Fibroblast of the conjunctiva (primary cell): ENCODE measurements at places on chromosomes 4 and X.

- peak; percentile 41 for DNase-seq
These were observed 144.9 kb downstream of the FNIP2 start for GRCh38 chr4:158913766-158914165.

- peak; percentile 8 for DNase-seq
These were observed 41.4 kb upstream of the NDST4 start for GRCh38 chr4:115154826-115155225.

- DNase-seq = no peak
These were observed 59.3 kb upstream of the CLDN34 start for GRCh38 chrX:9907645-9908387.

DNA sequence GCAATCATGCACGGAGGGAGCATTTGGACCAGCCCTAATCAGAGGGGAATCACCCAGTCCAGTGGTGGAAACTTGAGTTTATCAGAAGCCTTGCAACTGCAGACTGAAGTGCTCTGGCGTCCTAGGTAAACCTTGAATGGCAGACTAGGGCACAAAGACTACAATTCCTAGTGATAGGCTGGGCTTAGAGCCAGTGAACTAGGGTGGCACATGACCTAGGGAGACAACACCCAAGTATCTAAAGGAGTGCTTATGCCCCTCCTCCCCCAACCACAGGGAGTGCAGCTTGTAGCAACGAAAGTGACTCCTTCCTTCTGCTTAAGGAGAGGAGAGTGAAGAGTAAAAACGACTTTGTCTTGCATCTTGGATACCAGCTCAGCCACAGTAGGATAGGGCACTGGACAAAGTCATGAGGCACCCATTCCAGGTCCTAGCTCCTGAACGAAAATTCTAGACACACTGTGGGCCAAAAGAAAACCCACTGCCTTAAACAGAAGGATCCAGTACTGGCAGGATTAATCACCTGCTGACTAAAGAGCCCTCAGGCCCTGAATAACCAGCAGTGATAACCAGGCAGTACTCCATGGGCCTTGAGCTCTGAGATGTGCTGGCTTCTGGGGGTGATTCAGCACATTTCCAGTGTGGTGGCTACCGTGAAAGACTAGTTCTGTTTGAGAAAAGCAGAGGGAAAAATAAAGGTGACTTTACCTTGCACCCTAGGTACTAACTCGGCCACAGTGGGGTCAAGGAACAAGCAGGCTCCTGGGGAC, 58.7 kb upstream of the STARD8 start:
- no peak for DNase-seq

DNA sequence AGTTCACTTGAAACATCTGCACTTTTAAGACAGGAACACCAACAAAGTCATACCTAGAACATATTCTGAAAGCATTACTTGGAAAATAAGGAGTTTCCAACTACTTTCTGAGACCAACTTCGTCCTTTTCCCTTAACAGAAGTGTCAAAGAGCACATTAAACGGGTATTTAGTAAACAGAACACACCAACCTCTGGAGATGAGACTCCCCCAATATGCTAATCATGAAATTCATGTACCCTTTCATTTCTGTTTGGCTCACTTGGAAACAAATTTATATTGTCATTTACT, 69.2 kb downstream of the NOCT start:
- no peak for DNase-seq

GRCh38 chr4:72665171-72665968, 96.3 kb upstream of the ADAMTS3 start:
- DNase-seq = no peak

DNA sequence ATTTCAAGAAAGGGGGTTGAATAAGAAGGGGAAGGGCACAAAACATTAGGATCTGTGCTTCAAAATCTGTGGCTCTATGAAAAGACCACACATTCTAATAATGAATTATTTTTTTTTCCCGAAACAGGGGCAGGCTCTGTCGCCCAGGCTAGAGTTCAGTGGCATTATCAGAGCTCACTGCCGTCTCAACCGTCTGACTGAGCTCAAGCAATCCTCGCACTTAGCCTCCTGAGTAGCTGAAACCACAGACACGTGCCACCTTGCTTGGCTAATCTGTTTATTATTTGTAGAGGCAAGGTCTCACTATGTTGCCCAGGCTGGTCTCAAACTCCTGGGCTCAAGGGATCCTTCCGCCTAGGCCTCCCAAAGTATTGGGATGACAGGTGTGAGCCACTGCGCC, 33.4 kb downstream of the ACSL1 start:
- DNase-seq = no peak

DNA sequence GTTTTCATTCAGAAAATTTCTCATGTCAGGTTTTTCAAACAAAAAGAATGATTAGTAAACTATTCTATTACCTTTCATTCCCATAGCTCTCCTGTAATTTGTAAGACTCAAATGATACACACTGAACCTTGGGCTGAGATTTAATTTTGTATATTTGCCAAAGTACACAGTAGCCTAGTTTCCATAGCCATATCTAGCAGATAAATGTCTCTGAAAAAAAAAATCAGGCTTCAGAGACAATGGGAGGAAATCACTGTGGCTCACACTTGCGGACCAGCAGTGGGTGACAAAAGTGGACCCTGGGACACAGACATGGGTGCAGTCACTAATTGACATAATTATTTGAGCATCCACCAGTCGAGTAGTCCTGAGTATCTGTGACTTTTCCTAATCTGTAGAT, 46.6 kb downstream of the MAOA start:
- DNase-seq = no peak

- no peak for DNase-seq
These were observed 38.8 kb downstream of the SEPTIN6 start for GRCh38 chrX:119654112-119654531.

- no peak for DNase-seq
These were observed 169.9 kb downstream of the BANK1 start for GRCh38 chr4:101960431-101960830.

DNA sequence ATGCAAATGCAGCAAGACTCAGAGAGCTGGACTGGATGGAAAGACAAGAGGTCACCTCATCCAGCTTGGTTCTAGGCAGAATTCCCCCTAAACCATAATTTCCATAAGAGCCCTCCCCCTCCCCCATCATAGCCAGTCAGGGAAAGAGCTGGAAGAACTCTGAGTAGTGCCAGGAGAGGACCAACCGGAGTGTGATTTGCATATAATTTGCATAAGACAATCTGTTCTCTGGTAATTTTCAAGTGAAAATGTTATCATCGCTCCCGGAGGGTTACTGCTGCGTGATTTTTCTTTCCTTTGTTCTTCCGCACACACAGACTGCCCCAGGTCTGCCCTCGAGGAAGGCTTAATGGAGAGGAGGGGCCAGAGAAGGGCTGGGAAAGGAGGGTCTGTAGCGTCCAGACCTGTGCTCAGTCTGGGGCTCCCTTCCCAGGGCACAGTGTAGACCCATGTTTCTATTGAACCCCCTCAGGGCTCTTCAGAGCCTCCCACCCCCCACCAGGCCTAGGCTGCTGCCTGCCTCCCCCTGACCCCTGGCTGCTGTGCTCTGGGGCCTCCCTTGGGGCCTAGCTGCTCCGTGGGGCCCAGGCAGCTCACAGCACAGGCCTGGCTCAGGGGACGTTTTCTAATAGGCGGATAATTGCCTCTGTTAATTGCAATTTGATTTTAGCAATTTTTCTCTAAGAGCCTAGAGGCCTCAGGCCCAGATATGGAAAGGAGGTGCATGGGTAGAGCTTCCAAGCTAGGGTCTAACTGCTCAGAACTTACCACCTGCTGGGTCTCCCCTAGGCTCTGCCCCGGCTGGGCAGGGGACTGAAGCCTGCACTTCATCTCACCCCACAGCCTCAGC, 90.4 kb upstream of the PJA1 start:
- DNase-seq = no peak

- peak; percentile 43 for DNase-seq
These were observed 264.0 kb upstream of the SLIT2 start for GRCh38 chr4:19987746-19988145.

- DNase-seq = peak; percentile 59
These were observed 229.2 kb downstream of the PTTG2 start for GRCh38 chr4:38189445-38189844.

DNA sequence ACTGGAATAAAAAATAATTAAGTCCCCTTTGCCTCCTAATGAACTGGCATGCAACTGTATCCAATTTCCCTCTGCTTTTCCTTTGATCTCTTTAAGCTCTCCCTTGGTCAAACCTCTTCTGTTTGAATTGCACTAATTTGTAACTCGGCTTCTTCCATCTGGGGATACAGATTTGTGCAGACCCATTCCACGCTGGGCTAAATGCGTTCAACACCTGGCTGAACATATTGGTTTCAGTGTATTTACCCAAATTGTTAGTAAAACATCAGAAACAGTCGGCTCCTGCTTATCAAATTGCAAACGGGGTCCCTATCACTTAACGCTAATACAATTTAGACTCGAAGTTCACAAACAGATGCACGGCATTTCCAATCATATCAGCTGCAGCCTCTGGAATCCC, 124.9 kb upstream of the TAPT1 start:
- no peak for DNase-seq

DNA sequence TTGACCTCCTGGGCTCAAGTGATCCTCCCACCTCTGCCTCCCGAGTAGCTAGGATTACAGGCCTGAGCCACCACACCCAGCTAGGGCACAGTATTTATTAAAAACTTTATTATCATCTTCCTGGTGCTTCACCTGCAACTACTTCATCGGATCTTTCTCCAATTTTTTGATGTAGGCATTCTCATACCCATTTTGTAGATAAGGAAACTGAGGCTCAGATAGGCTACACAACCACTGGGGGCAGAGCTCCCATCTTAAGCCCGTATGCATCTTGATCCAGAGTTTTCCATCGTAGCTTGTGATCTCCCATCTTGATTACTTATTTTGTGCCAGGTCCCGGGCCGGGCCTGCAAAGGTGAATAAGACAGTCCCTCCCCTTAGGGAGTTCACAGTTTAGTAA, 68.1 kb upstream of the BCOR start:
- DNase-seq = no peak
